ENCODE measurements at places on chromosomes 7 and 10.

DNA sequence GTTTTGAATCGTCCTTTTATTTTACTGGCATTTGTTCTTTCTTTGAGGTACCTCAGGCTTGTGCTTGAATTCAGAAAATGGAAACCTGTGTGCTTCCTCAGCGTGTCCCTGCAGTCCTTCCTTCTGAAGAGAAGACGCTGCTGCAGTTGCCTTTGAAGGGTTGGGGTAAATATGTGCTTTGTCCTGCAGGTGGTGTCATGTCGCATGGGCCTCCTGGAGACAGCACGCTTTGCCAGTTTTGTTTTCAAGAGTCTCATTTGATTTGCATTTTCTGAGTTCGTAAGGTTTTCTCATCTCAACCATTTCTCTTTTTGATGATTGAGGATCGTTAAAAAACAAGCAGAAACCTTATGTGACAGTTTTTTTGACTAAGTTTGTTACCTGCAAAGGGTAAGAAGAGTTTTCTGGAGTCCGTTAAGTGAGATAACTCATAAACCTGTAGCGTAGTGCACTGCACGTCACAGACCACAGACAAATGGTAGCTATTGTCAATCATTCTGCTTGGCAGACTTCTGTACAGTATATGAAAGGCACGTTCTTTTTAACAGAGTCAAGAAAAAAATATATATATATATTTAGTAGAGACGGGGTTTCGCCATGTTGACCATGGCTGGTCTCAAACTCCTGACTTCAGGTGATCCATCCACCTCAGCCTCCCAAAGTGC is 57.0 kb downstream of the CDC123 start:
- DNase-seq: no peak

- DNase-seq: no peak
Measured at GRCh38 chr7:18583305-18583704, 87.8 kb downstream of the HDAC9 start.

- DNase-seq: no peak
Measured at GRCh38 chr7:157320608-157320980, 16.2 kb upstream of the DNAJB6 start.

- no peak for DNase-seq
Measured at GRCh38 chr7:22697876-22698606, 29.0 kb upstream of the IL6 start.

- DNase-seq: no peak
Measured at GRCh38 chr7:124514471-124514870, 251.1 kb downstream of the GPR37 start.

DNA sequence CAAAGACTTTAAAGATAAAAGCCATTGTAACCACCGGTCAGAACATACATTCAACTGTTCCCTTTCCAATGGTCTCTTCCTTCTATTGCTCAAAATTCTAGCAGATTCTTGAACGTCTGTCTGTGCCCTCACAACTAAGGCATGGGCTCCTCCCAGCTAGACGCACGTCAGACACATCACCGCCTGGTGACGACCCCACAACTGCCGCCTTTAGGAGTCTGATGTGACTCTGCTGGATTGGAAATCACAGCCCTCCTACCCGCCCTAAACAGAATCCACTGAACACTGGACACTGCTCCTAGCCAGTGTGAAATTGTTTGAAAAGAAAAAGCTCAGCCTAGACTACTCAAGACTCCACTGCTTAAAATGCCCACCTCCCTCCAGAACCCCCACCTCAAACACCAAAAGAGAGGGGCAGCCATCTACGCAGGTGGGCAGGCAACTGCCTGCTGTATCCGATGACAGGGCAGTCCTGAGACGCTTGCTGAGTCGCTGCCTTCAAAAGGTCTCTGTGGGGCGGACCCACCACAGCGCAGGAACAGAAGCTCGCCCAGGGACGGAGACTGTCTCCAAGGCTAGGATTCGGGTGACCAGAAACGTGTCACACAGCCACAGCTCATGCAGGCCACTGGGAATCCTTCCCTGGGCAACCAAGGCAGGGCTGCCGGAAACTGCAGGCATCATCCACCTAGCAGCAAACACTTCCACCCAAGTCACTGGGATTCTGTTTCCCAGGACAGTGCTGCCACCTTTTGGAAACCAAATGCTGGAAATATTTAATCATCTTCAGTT is 34.7 kb downstream of the GSDME start:
- DNase-seq: no peak
